ENCODE measurements at places on chromosomes 1 and 21. TPM values are rescaled to one million over a fixed set of nuclear protein-coding genes. Genes with fewer than 3 reads are reported as not detected.

DNA sequence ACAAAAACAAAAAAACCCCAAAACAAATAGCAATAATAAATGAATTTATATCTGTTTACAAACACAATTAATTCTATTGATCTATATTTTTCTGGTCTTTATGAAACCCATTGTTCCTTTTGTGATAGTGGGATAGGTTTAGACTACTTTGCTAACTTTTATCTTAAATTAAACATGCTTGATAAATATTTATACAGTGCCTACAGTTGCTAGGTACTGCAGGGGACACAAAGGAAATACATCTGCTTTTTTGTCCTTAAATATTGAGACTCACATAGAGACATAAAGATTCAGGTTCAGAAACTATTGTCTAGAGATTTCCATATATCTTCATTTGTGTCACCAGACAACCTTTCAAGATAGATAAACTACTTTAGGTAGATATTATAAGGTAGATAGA is 8.5 kb upstream of the DNAH14 start:
- DNase-seq: no peak

- no peak for DNase-seq
These were observed 36.6 kb upstream of the LCE5A start for GRCh38 chr1:152473887-152474537.

GRCh38 chr1:201371792-201372191 is 5.7 kb downstream of the TNNT2 start:
- DNase-seq: no peak

DNA sequence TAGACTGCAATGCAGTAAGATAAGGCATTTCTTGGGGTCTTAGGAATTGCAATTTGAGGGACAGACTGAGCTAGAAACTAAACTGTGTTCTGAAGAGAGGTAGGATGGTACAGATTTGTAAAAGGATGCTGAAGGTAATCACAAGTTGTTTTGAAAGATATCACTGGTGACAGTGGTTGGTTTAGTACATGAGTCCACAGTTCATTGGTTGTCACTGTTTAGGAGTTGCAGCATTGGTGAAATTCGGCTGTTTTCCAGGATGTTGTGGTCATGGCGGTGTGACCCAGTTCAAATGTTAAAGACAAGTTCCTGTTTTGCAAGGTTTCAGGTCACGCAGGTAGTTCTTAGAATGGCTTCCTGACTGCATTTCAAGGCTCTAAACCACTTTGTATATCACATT is 292.8 kb upstream of the B3GALT2 start:
- no peak for DNase-seq

DNA sequence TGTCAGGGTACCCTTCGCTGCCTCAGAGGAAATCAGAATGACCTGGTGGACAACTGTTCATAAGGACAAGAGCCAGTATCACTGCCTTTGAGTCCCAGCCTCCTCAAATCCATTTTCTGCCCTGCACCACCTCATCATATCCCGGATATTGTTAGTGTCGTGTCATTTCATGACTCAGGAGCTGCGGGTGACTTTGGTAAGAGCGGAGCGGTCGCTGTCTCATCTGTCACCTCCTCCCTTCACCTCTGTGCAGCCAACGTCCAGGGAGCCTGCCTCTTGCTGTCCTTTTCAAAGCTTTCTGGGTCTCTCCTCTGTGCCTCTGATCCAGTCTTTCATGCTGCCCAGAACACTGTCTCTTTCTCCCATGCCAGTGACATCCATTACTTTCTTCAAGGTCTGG is 7.0 kb upstream of the C1orf198 start:
- no peak for DNase-seq

- DNase-seq: no peak
These were observed 177.9 kb downstream of the CLIC6 start for GRCh38 chr21:34846601-34847112.

GRCh38 chr1:201676197-201676596 is 137.3 kb downstream of the NAV1 start:
- no peak for DNase-seq

DNA sequence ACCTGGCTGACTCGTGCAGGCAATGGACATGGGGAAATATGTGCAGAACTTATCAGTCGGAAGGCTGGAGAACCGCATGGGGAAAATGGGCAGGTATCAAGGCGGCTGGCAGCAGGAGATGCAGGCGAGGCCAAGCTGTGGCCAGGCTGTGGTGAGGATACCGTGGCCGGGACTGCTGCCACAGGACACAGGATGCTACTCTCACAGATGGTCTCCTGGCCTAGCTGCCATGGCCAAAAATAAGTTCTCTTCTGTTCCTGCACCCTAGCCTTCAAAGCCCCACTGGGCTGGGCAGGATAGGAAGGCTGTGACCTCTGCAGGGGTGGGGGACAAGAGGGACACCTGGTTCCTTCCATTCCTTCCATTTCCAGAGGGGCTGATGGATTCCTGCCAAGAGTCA is 26.4 kb downstream of the TEX35 start:
- no peak for DNase-seq

DNA sequence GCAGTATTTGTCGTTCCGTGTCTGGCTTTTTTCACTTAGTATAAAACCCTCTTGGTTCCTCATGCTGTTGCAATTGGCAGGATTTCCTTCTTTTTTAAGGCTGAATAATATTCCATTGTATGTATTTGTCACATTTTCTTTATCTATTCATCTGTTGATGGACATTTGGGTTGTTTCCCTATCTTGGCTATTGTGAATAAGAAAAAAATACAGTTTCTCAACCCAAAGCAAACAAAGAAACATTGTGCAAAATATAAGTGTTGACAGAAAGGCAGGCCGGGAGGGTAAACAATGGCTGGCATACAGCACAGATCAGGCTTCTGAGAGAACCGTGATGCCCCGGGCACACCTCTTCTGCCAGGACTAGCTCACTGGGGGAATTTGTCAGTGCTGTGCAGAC is 26.9 kb downstream of the NENF start:
- DNase-seq: peak; percentile 43

DNA sequence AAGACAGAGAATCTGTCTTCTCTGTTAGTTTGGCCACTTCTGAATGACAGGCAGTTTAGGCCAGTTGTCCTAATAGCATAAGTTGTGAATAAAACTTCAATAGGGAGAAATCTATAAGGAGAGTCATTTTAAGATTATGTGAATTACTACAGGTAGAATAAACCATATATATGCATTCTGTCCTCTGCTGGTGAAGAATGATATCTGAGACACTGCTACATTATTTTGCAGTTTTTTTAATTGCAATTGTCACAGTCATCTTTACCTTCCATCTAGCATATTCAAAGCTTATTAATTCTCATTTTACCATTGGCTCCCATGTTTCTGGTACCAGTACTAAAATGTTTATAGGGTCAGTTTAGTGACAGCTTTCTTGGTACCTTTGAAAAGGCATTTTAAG is 519.6 kb upstream of the DEPDC1 start:
- DNase-seq: no peak

DNA sequence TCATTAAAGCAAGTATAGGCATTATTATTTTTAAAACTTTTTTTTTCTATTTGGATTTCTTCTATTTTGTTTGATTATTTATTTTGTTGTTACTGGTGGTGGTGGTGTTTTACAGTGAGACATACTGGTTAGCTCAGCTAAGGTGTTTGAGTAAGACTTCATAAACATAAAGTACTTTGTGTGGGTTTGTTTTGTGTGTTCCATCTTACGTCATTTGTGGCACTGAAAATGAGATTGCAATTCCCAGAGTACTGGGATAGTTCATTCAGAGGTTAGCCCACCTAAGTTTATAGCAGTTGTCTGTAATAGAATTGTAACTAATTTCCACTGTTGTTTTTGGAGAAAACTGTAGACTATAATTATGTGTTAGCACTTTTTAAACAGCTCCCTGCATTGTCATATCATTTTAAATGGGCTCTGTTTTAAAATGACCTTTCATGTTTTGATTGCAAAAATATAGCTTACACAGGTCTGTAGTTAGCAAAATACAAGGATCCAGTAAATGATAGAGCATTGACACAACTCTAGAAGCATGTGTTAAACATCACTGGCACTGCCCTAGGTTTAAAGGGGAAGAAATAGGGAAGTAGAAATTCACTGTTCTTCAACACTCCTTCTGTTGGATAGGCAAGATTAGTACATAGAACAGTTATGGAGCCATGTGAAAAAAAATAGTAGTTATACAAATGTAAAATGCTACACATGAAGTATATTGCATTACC is 171.7 kb downstream of the NFIA start:
- no peak for DNase-seq

- DNase-seq: no peak
These were observed 130.4 kb upstream of the F3 start for GRCh38 chr1:94672001-94672400.

GRCh38 chr1:172286629-172287076 is 133.8 kb upstream of the C1orf105 start:
- DNase-seq: no peak

- DNase-seq: no peak
These were observed 241.6 kb downstream of the LMX1A start for GRCh38 chr1:165114889-165115285.

GRCh38 chr1:6800745-6801144 is 15.5 kb downstream of the CAMTA1 start:
- no peak for DNase-seq

- no peak for DNase-seq
These were observed 2.6 kb upstream of the GSTM4 start for GRCh38 chr1:109653306-109653705.

The TUFT1 gene
- total RNA-seq: 8.4 TPM

The PLA2G4A gene
- total RNA-seq: 2.3 TPM

The CYP4A11 gene
- total RNA-seq: not detected

The FBXO44 gene
- 30.3 TPM for total RNA-seq

The CRP gene
- 0.31 TPM for total RNA-seq

The ADAMTS4 gene
- 0.62 TPM for total RNA-seq

The GPATCH2 gene
- 40.2 TPM for total RNA-seq

The IKBKE gene
- total RNA-seq: 1.1 TPM
